ENCODE measurements at places on chromosomes 1 and 21. TPM values are rescaled to one million over a fixed set of nuclear protein-coding genes. Genes with fewer than 3 reads are reported as not detected.
A peak's percentile ranks its signal among the peaks of the same experiment; 100 is the strongest.

ANGPTL1 gene
- not detected for total RNA-seq

TTC22 gene
- total RNA-seq, result 2.5 TPM

IRF2BP2 gene
- total RNA-seq, result 62.4 TPM

CLSTN1 gene
- 66.2 TPM for total RNA-seq

KDF1 gene
- total RNA-seq, result 18.0 TPM

DIRAS3 gene
- 0.21 TPM for total RNA-seq

LRRC38 gene
- total RNA-seq, result not detected

PTAFR gene
- total RNA-seq, result 0.76 TPM

CHI3L1 gene
- total RNA-seq, result 0.76 TPM

C1orf94 gene
- total RNA-seq, result 5.3 TPM

ZNF687 gene
- 63.9 TPM for total RNA-seq

DNA sequence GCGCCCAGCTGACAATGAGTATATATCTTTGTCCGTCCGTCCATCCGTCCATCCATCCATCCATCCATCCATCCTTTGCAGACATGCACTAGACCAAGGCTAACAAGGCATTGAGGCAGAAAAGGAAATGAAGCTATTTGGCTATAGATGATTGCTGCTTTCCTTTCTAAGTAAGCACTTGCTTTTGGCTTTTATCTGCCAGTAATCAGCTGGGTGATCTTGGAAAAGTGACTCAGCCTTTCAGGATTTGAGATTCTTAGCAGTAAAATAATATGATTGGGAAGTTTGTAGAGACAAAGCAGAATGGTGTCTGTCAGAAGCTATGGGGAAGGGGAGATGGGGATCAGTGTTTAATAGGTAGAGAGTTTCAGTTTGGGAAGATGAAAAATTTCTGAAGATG is 22.7 kb downstream of the ZFYVE9 start:
- no peak for DNase-seq

DNA sequence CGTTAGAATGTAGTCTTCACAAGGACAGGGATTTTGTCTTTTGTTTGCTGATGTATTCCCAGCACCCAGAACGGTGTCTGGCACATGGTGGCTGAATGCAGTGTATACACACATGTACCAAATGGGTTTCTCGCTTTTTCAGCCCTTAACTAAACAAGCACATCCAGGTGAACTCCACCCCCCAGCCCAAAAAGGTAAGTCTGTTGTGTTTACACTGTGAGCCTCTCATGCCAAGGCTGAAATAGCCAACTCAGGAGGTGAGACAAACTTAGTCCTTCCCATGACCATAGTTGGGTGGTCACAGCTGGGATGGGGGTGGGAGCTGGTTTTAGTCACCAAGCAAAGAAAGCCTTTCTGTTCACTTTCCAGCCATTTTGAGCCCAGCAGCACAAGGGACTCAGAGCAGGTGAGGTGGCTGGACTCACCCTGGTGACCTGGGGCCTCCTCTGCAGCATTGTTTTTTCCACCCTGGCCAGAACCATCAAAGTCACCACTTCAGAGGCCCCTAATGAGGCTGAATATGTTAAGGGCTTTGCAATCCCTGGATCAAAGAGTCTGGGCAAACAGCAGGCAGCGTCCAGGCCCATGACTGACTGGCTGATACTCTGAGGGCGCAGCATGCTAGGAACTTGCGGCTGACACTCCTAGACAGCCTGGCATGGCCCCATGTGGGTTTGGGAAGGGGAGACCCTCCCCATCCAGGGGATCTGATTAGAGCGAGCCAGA is 8.7 kb downstream of the TENT5B start:
- DNase-seq, result peak; percentile 50

DNA sequence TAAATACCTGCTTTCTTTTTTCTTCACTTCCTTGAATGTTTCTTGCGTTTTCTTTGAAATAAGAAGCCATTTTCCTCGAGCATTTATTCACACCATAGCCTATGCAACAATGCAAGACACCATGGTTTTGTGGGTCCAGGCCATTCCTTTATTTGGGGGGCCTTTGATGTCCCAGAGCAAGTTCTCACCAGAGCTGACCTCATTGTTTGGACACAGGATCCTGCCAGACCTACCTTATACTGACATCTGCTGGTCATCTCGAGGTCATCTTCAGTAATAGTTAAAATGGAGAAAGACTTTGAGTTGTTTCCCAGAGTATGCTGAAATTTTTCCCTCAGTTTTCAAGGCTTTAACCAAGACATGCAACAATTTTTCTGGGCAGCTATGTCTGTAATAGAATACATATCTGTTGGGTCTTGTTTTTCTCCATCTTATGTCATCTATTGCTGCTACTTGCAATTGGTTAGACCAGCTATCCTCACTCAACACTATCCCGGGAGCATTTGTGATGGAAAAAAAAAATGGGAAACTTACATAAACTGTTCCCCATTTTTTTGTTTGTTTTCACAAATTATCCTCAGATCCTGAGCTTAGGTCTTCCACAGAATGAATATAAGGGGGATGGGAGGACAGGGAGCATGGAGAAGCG is 34.0 kb upstream of the BACE2 start:
- peak; percentile 62 for DNase-seq

GRCh38 chr1:201085902-201086735 is 26.1 kb downstream of the CACNA1S start:
- peak; percentile 82 for DNase-seq

DNA sequence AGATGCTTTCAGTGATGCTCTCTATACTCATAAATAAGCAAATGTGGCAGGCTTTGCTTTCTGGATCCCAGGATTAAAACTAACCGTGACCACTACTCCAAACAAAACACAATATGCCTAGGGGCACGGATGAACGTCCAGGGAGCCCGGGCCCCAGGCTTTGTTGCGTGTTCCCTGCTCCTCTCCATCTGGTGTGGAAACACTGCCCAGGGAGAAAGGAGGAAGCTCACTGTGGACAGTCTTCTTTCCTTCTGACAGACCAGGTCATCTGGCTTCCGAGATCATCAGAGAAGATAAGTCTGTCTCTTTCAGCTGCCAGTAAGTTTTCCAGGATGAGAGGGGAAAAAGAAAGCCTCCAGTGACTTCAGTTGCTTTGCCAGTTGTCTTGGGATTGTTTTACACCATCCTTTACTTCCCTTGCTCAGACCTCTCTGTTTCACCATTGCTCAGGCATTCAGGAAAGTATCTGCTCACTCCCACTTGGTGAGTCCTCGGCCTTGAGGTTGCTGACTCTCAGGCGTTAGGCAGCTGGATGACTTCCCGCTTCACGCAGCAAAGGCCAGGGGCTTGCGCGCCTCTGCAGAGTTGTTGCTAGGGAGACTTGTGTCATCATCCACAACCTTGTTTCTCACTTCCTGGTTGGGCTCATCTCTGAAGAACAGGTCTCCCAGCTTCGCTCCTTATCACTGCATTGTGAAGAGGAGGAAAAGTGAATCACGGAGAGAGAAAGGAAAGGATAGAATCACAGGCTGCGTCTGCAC is 20.6 kb upstream of the PGD start:
- DNase-seq, result peak; percentile 27

- DNase-seq, result peak; percentile 82
These were observed 1.1 kb downstream of the CCDC17 start for GRCh38 chr1:45622524-45623394.

GRCh38 chr1:43591181-43591580 is 58.8 kb upstream of the KDM4A start:
- no peak for DNase-seq

DNA sequence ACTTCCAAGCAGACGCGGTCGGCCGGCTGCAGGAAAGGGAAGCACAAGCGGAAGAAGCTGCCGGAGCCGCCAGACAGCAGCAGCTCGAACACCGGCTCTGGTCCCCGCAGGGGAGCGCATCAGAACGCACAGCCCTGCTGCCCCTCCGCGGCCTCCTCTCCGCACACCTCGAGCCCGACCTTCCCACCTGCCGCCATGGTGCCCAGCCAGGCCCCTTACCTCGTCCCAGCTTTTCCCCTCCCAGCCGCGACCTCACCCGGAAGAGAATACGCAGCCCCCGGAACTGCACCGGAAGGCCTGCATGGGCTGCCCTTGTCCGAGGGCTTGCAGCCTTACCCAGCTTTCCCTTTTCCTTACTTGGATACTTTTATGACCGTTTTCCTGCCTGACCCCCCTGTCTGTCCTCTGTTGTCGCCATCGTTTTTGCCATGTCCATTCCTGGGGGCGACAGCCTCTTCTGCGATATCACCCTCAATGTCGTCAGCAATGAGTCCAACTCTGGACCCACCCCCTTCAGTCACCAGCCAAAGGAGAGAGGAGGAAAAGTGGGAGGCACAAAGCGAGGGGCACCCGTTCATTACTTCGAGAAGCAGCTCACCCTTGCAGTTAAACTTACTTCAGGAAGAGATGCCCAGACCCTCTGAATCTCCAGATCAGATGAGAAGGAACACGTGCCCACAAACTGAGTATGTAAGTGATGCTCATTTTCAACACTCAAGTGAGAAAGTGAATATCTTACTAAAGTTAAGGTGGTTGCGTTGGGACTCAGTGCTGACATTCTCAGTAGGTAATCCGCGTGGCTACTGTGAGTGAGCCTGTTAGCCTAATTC is 25.5 kb downstream of the UTS2 start:
- DNase-seq, result peak; percentile 6

DNA sequence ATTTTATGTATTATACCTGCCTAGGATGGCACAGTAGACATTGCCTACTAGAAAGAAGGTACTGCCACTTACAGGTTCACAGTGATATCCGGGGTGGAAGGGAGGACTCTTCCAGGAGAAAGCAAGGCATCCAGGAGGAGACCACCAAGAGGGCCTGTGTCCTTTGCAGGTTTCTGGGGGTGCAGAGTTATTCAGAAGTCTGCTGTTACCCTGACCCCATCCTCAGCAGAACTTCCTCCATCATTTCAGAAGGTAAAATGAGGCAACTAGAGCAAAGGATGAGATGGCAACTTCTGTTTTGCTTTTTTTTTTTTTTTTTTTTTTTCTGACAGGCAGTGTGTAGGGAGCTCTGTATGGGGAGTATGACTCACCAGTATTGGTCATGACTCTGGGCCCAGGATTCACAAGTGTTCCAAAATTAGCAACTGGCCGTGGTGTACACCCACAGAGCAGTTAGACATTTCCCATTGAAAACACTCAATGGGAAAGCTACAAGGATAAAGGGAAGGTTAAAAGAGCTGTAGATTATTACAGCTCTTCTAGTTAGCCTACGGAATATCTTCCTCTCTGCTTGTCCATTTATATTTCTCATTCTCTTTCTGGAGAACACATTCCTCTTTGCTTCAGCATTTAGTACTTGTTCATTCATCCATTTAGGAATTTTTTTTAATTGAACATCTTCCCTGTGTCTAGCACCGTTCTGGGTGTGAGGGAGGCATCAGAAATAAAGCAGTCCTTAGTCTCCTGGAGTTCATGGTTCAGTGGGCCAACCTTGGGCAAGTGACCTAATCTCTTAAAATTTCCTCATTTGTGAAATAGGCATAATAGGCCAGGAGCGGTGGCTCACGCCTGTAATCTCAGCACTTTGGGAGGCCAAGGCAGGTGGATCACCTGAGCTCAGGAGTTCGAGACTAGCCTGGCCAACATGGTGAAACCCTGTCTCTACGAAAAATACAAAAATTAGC is 50.5 kb upstream of the PPP2R5A start:
- no peak for DNase-seq

DNA sequence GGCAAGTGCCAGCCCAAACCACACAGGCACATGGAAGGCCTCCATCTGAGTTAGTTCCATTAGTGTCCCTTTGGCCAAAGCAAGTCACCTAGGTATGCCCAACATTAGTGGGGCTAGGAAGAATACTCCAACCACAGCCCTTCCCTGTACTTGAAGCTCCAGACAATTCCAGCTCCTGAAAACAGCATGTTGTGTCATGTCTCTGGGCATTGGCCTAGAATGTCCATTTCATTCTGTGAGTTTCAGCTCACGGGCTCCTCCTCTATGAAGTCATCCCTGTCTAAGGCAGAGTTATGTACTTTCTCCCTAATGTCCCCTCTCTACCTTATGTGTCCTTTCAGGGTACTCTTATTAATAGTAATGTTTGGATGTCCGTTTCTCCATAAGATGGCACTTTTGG is 96.5 kb upstream of the SPATA6 start:
- DNase-seq, result no peak

DNA sequence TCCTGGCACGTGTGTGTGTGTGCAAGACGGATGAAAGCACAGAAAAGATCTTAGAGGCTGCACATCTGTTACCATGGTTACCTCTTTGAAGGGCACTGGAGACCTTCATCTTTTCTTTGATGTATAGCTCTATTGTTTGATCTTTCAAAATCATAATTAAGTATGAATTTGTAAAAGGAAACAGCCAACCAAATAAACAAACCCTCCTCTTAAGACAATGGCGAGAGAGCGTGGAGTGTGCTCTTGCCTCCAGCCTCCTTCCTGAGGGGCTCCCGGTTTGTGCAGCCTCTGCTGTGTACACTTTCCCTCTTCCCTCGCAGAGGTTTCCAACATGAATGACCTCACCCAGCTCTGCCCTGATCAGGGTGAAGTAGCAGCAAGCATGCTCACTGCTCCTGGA is 27.9 kb downstream of the CACNA1S start:
- DNase-seq, result no peak

DNA sequence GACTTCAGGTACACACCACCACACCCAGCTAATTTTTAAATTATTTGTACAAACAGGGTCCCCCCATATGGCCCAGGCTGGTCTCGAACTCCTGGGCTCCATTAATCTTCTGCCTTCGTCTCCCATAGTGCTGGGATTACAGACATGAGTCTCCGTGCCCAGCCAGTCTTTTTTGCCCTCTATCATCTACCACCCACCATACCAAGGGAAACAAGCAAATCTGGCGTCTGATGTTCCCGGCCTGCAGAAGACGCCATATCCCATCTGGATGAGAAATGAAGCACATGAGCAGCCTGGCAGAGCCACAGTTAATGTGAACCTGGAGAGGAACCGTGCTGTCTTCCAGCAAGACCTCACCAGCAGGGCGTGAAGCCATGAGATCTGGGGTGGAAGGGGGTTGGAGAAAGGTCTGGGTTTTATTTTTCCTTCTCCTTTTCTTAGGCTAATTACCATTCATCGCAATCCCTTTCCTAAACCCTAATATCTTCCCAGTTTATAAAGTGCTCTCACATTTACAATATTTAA is 1.8 kb upstream of the PRELP start:
- DNase-seq, result no peak

DNA sequence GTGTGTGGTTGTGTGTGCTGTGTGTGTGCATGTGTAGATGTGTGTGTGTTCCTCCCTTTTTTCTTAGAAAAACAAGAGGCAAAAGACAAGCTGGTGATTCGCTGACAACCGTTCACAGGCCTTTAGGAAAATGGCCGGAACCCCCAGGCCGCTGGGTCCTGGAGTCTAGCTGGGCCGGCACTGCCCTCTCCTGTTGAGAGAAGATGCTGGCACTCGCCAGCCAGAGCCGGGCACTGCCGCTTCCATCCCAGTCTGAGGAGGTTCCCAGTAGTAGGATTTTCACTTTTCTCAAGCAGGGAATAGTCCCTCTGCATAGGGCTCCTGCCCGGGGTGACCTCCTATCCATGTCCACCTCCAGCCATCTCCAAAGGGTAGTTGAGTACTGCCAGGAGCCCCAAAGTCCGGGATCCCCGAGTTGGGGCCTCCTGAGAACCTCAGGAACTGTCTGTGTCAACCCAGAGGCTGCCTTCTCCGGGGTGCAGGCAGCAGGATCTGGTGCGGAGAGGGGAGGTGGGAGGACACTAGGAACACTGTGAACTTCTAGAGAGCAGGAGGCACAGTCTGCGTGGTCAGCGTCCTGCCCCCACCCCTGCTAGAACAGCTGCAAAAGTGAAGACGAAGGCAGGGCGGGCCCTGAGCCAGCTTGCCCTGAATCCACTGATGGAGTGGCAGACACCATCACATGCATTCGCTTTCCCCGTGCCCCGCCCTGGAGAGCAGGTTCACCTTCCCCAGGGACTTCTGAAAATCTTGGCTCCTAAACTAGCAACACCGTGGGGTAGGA is 44.1 kb upstream of the ARHGEF16 start:
- peak; percentile 25 for DNase-seq
